ENCODE measurements at places on chromosomes 3 and 15.

DNA sequence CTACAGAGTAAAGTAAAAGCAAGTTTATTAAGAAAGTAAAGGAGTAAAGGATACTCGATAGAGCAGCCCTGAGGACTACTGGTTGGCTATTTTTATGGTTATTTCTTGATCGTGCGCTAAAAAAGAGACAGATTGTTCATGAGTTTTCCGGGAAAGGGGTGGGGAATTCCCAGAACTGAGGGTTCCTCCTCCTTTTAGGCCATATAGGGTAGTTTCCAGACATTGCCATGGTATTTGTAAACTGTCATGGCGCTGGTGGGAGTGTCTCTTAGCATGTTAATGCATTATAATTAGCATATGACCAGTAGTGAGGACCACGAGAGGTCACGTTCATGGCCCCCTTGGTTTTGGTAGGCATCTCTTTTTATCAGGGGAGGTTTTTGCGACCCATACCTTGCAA, 213.1 kb downstream of the OSBPL10 start:
- DNase-seq: no peak

GRCh38 chr15:66287461-66288057, 5.8 kb upstream of the DIS3L start:
- DNase-seq: peak; percentile 66

GRCh38 chr15:41499109-41499851, 5.6 kb downstream of the ITPKA start:
- peak; percentile 15 for DNase-seq

- DNase-seq: peak; percentile 12
Measured at GRCh38 chr15:41462084-41462795, 31.4 kb upstream of the ITPKA start.

DNA sequence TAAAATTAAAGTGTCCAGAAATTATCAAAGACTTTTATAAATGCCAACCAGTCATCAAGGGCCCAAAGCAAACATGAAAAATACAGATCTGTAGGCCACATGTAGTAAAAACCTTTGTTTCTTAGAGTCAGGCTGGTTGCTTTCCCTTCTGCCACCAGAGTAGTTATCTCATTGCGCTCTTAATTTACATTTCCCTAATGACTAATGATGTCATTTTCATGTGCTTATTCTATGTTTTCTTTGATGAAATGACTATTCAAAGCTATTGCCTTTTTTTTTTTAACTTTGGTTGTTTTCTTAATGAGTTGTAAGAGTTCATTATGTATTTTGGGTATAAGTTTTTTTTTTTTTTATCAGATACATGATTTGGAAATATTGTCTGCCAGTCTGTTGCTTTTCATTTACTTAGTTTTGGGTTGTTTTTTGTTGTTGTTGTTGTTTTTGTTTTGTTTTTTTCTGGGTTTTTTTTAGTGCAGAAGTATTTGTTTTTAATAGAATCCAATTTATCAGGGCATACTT, 140.6 kb downstream of the HCN4 start:
- DNase-seq: no peak

- DNase-seq: no peak
Measured at GRCh38 chr3:150640256-150640655, 37.1 kb downstream of the SELENOT start.

DNA sequence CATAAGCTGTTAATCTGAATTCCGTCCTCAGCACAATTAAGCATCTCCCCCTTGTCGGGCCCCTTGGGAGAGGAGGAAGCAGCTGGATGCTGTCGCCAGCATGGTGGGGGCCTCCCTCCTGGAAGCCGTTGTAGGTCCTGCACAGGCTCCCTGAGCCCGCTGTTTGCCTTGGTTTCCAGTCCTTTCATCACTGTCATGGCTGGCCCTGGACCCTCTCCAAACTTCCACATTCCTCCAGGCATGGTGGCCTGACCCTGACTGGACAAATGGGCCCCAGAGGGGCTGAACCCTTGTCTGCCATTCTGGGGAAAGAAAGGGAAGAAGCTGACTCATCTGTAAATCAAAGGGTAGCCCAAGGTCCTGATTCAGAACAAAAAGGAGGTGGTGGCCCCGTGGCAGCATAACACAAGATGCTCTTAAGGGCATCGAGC, 300.5 kb upstream of the LRRFIP2 start:
- no peak for DNase-seq

- DNase-seq: no peak
Measured at GRCh38 chr3:189513281-189514117, 117.7 kb upstream of the TP63 start.

All from GM23248 (cell line).